Right atrium auricular region (tissue), 2 donors: ENCODE measurements at places on chromosomes 11 and 22.

- DNase-seq, result no peak
Measured at GRCh38 chr22:22787151-22787550, 100.5 kb upstream of the IGLL5 start.

DNA sequence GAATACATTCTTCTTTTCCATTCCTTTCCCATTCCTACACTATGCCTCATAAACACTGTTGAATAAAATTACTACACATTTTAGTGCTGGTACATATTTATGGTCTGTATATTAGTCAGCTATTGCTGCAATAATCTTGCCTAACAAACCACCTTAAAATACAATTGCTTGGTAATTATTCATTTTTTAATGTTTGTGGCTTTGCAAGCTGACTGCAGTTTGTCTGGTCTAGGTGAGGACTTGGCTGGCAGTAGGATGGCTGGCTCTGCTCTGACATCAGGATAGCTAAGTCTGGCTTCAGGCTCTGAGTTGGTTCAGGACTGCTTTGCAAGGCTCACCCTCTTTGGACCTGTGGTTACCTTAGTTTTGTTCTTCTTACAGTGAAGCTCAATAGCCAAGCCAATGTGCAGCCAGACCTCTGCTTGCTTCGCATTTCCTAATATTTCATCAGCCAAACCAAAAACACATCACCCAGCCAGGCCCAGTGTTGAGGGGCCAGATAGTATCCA, 913.4 kb upstream of the RAG2 start:
- DNase-seq, result no peak

- no peak for DNase-seq
Measured at GRCh38 chr11:4393858-4394223, 339 bp upstream of the TRIM21 start.

DNA sequence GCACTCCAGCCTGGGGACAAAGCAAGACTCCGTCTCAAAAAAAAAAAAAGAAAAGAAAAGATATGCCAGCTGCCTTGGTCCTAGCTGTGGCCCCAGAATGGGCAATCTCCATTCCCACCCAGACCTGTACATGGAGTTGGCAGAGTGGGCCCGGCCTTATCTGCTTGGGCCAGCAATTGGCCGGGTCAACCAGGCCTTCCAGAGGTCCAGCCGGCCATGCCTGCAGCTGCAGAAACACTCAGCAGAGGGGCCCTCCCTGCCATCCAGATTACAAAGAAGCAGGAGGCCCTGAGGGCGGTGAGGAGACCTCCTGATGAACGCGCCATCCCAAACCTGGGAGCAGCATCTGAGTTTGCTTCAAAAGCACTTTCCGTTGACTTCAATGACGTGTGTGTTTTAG, 26.9 kb upstream of the ARFGAP3 start:
- no peak for DNase-seq

- DNase-seq, result no peak
Measured at GRCh38 chr11:5929571-5930368, 12.3 kb upstream of the OR56A3 start.

DNA sequence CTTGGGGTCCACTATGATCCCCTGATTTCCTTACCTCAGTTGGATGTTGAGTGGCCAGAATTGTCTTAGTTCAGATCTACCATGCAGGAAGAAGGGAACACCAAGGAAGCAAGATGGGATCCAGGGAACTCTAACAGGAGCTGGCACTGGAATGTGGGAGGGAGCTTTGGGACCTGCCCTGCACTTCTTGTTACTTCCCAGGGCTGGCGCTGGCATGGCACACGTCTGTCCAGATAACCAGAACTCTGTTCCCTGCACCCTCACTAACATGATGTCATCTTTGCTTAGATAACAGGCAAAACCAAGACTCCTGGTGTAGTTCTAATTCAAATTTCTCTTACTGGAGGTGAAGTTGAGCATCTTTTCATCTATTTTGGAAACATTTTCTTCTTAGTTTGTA, 550.0 kb downstream of the MN1 start:
- DNase-seq, result no peak

DNA sequence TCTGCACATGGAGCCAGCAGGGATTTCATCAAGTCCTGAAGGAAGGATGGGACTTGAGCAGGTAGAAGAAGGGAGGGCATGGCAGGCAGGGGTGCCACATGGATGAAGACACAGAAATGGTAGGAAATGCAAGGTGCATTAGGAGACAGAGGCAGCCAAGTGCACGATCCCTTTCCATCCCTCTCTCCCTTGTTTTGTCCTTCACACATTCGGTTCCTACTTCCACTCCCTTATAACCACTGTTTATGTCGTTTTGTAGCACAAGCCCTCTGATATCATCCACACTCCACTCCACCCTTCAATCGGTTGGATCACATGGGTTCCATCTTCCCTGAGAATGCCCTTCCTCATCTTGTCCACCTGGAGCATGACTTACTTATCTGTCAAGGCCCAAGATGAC, 35.2 kb downstream of the IFT27 start:
- DNase-seq, result no peak

- no peak for DNase-seq
Measured at GRCh38 chr11:64501500-64502427, 89.3 kb upstream of the SLC22A12 start.

GRCh38 chr11:119417726-119418540, 5.0 kb downstream of the THY1 start:
- DNase-seq, result no peak

- no peak for DNase-seq
Measured at GRCh38 chr11:72441752-72442207, 7.4 kb upstream of the CLPB start.

- DNase-seq, result no peak
Measured at GRCh38 chr11:32511926-32512325, 71.7 kb upstream of the EIF3M start.

DNA sequence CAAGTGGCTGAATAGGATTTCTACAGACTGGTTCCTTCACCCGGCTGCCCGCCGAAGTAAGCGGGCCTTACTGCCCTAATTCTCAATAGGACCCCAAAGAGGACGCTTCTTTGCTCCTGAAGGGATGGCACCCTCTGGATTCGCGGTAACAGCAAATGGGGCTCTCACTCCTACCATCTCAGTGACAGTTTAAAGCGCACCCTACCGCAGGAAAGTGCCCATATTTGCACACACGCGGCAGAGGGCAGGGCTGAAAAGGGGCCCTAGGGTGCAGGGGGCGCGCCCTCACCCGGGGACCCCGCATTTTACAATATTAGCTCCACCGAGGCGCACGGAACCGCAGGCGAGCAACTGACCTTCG, 985 bp upstream of the UPB1 start:
- DNase-seq, result no peak

GRCh38 chr11:58805065-58805464, 39.4 kb downstream of the GLYATL2 start:
- DNase-seq, result no peak

DNA sequence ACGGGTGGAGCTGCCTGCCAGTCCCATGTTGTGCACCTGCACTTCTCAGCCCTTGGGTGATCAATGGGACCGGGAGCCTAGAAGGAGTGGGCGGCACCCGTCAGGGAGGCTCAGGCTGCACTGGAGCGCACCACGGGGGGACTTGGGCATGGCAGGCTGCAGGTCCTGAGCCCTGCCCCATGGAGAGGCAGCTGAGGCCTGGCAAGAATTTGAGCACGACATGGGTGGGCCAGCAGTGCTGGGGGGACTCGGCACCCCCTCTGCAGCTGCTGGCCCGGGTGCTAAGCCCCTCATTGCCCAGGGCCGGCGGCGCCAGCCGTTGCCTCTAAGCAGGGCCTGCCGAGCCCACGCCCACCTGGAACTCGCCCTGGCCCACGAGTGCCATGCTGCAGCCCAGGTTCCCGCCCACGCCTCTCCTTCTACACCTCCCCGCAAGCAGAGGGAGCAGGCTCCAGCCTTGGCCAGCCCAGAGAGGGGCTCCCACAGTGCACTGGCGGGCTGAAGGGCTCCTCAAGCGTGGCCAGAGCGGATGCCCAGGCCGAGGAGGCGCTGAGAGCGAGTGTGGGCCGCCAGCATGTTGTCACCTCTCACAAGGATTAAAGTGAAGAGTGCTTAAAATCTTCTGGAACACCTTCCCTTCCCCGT, 372.0 kb downstream of the ETS1 start:
- no peak for DNase-seq

- no peak for DNase-seq
Measured at GRCh38 chr22:46674367-46674781, 54.2 kb downstream of the GRAMD4 start.

DNA sequence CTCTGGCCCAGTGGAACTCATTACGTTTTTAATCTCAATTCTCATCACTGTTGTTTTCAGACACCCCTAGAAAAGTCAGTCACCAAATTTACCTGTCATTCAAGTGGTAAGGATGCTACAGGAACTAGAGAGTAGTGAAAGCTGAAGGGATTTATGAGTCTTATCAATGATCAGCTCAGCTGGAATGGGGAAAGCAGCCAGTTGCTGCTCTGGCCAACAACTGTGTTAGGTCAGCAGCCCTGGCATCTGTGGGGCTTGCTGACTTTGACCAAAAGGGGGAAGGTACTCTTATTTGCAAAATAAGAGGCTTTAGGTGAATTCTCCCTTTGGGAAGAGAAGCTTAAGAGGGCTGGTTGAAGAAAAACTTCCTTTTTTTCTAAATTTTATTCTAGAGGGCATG, 76.2 kb upstream of the HORMAD2 start:
- DNase-seq, result no peak

- no peak for DNase-seq
Measured at GRCh38 chr22:17633217-17633997, 4.9 kb upstream of the ATP6V1E1 start.

GRCh38 chr11:118908901-118909618, 16.7 kb downstream of the BCL9L start:
- DNase-seq, result no peak
